Retinal pigment epithelial cell (primary cell): ENCODE measurements at places on chromosomes 3 and 15.

- DNase-seq: no peak
Observed at GRCh38 chr3:49119036-49119435, 1.6 kb downstream of the USP19 start.

GRCh38 chr3:96931119-96931862, 116.9 kb downstream of the EPHA6 start:
- DNase-seq: no peak

GRCh38 chr3:133474251-133474801, 74.5 kb downstream of the BFSP2 start:
- no peak for DNase-seq

GRCh38 chr15:56491110-56491722, 26.3 kb upstream of the MNS1 start:
- DNase-seq: peak; percentile 61

- DNase-seq: no peak
Observed at GRCh38 chr15:56794553-56795329, 61.4 kb upstream of the ZNF280D start.

DNA sequence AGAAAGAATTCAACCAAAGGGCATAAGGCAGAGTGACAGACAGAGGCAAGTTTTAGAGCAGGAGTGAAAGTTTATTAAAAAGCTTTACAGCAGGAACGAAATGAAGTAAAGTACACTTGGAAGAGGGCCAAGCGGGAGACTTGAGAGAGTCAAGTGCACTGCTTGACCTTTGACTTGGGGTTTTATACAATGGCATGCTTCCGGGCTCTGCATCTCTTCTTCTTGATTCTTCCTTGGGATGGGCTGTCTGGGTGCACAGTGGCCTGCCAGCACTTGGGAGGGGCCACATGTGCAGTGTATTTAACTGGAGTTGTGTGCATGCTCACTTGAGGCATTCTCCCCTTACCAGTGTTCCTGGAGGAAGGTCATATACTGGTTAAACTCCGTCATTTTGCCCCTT, 30.4 kb upstream of the KLHL25 start:
- no peak for DNase-seq

DNA sequence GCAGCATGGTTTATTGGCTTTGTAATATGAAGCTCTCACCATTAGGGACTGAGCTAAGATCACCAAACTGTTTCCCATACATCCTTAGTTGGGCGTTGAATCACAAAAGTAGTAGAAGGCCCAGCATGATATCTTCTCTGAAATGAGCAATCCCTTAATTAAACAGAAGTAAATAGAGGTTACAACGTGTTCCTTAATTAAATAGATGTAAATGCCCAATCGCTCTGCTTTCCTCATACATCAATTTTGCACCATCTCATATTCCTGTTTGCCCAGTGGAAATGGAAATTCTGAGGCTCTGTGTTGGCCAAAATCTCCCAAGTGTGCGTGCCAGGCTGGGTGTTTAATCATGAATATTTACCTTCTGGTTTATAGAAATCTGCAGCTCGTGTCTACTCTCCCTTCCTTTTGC, 107.4 kb upstream of the FOXB1 start:
- DNase-seq: no peak

GRCh38 chr15:80620931-80621330, 74.2 kb upstream of the ABHD17C start:
- DNase-seq: no peak

DNA sequence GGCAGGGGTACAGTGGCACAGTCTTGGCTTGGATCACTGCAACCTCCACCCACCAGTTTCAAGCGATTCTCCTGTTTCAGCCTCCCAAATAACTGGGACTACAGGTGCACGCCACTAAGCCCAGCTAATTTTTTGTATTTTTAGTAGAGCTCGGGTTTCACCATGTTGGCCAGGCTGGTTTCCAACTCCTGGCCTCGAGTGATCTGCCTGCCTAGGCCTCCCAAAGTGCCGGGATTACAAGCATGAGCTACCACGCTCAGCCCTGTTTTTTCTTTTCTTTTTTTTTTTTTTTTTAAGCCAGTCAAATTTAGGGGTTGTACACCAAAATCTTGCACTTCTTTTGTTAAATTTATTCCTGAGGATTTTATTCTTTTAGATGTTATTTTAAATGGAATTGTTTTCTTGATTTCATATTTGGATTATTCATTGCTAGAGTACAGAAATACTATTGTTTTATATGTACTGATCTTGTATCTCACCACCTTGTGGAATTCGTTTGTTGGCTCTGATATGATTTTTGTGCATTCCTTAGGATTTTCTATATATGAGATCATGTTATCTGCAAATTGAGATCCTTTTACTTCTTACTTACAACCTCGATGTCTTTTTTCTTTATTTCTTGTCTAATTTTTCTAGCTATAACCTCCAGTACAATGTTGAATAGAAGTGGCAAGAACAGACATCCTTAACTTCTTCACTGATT, 65.6 kb downstream of the ZNF609 start:
- DNase-seq: peak; percentile 21

- peak; percentile 33 for DNase-seq
Observed at GRCh38 chr3:78728406-78729145, 1039.2 kb downstream of the ROBO1 start.

DNA sequence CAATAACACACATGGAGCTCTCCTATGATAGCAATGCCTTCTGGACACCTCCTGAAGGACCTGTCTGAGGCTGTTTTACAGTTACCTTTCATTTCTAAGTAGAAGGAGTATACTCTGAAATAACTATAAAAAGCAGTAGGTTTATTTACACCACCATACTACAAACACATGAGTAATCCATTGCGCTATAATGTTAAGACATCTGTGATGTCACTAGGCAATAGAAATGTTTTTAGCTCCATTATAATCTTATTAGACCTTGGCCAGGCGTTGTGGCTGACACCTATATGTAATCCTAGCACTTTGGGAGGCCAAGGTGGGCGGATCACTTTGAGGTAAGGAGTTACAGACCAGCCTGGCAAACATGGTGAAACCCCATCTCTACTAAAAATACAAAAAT, 24.7 kb downstream of the PXK start:
- no peak for DNase-seq

DNA sequence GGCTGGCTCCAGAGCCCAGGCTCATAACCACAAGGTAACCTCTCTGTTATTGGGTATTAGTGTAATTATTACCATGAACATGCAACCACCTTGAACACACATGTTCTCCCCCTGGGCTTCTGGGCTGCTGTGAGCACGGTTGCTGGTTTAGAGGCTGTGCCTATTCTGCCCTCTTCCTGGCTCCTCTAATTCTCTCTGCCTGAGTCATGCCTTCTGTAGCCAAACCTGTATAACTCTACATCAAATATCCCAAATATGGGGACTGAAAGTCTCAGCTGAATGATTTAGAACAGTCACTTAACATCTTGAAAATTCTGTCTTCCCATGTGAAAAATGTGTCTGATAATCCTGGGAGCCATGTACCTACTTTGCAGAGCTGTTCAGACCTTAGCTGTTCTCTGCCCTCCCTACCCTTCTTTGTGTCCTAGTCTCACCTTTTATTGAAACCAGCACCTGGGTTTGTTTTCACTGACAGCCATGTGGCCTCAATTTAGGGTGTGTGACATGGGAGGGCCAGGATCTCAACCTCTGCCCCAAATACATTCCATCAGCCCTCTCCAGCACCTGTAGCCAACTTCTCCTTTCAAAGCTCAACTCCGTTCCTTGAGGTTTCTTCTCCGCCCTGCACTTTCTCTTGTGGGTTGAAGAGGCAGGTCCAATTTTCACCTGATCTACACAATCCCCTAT, 60.7 kb downstream of the PDZRN3 start:
- no peak for DNase-seq

DNA sequence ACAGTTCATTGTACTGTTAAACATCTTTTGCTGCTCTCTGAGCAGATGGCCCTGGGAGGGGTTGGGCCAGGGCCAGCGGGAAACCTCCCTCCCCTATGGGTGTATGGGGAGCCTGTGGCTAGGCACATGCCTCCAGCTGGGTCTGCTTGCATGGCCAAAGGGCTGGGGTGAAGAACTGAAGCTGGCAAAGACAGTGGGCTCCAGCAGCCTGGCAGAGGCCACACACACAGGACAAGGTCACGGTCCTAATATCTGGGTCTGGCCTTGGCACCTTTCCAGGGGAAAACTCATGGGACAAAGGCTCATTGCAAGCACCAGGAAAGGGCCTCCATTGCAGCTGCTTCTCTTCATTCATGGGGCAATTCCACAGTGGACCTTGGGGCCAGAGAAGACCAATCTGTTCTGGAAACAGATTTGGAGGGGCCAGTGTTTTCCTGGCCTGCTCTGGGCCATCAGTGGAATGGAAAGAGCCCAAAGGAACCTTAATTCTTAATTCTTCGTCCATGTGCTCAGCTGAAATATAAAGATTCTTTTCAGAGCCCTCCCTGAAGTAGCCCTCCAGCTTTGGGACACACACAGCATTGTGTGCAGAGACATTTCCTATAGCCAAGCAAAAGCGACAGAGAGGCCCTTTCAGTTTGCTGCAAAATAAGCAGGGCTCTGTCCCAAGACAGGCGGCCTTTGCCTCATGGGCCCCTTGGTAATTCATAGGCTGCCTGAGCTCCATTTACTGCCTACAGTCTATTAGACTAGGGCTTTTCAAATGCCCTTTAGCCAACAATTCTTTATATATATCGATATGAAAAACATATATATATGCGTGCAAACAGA, 11.3 kb upstream of the LIMD1 start:
- no peak for DNase-seq

- DNase-seq: no peak
Observed at GRCh38 chr3:134334231-134334900, 39.9 kb downstream of the AMOTL2 start.

GRCh38 chr15:51335087-51335486, 3.3 kb downstream of the CYP19A1 start:
- no peak for DNase-seq

GRCh38 chr3:188779281-188779980, 392.3 kb upstream of the TPRG1 start:
- DNase-seq: no peak

GRCh38 chr3:30347679-30348216, 258.7 kb upstream of the TGFBR2 start:
- peak; percentile 26 for DNase-seq

DNA sequence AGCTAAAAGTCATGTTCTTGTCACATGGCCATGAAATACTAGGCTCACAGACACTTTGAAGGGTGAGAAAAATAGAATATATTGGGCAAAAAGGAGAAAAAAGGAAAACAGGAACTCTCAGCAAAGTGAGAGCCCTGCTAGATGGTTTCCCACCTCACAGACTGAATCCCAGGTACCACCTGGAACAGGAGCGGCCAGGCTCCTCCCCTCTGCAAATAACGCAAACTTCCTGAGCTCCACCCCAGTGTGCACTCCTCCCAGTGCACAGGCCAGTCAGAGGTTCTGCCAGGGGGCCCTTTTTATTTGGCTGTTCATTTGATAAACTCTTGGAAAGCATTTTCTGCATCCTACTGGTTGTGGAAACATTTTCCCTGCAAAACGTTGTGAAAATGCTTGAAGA, 780.4 kb downstream of the TBL1XR1 start:
- no peak for DNase-seq

DNA sequence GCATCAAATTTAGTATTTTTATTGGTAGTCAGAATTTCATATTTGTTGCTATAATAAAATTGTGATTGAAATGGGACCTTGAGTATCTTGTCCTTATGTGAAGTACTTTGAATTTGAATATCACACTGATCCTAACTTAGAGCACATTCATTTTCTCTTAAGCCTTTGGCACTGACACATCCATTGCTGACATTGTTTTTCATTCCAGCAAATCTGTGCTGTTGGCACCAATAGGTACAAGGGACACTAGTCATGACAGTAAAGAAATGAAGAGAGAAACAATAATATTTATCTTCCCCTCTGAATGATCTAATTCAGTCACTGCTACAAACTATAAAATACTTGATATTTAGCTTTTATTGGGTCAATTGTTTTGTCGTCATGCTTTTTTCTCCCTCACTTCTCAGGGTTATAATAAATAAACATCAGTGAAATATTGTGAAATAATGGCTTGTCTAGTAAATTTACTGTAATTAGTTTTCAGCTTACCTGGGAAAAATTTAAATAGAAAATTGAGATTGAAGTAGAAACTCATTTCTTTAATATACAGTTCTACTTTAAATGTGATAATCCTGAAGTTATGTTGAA, 166.8 kb upstream of the MLF1 start:
- no peak for DNase-seq

GRCh38 chr3:159025733-159026132, 223.9 kb downstream of the MFSD1 start:
- DNase-seq: no peak

- no peak for DNase-seq
Observed at GRCh38 chr3:123388811-123389627, 59.9 kb downstream of the ADCY5 start.

- no peak for DNase-seq
Observed at GRCh38 chr3:71825551-71826283, 40.8 kb upstream of the PROK2 start.

GRCh38 chr3:193831495-193832455, 238.8 kb downstream of the OPA1 start:
- no peak for DNase-seq

- DNase-seq: no peak
Observed at GRCh38 chr3:89212619-89213018, 105.2 kb downstream of the EPHA3 start.

- DNase-seq: no peak
Observed at GRCh38 chr15:40060236-40060961, 21.4 kb upstream of the SRP14 start.

DNA sequence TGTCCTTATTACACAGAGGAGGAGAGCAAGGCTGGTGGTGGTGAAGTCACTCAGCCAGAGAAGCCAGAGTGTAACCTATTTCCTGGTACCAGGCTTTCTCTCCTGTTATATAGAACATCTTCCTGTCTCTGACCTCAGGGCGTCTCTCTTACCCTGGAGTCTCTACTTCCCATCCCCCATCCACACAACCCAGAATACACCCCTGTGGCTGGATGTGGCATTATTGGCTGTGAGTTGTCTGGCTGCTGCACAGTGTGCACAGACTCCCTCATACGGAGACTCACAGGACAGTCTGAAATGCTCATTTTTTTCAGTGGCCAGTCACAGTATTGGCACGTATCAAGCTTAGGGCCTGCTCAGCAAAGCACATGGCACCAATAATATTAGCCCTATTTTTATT, 8.6 kb downstream of the PODXL2 start:
- no peak for DNase-seq

- DNase-seq: no peak
Observed at GRCh38 chr3:101827211-101828174, 21.8 kb upstream of the NFKBIZ start.

DNA sequence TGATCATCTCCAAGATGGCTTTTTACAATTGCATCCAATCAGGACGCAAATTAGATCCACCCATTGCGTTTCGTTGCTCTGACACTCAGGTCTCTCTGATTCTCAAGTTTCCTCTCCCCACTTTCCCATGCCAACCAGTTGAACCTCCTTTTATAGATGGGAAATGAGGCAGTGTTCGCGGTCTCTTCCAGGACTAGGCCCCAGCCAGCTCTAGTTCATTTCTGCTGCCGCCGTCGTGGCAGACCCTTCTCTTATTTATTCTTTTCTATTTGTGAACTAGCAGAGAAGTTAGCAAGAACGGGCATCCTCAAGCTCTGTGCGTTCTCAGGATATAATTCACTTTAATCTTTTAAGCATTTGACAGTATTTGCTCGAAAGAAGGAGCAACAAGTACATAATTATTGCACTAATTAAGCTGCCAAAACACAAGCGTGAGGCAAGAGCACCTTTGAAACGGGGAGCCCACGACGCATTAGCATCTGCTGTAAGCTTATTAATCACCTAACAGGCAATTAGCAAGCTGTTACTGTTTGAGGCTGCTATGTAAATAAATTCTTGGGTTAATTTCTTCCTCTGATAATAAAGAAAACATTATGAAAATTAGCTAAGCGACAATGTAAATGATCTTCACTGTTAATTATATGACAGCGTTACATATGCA, 246.4 kb upstream of the TLE3 start:
- DNase-seq: no peak
